ENCODE measurements at places on chromosomes 16 and 17.

DNA sequence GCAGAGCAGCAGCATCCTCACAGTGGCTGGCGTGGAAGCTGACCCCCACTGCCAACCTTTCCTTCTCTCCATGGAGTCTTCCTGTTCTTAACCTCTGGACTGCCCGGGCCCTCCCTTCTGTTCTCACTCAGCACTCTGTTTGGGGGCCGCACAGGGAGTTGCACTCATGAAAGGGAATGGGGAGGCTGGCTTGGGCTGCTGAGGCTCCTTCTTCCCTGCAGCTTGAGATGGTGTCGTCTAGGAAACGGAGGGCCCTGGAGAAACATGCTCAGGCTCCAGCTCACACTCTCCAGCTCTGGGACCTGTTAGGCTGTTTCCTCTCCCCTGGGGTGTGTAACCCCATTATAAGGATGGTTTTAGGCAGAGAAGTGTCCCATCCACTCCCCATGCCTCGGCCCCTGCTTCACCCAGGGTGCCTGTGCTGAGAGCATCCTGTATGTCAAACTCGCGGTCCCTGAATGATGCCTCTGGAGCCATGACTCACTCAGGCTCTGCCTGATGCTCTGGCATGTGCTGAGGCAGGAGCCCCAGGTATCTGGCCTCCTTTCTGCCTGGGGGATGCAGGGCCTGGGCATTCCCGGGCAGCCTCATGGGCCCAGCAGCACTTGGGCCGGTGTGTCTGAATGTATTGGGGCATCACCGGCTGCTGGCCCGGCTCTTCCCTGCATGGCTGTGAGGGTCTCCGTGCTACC is 18.9 kb downstream of the TMEM94 start:
- DNase-seq: no peak

DNA sequence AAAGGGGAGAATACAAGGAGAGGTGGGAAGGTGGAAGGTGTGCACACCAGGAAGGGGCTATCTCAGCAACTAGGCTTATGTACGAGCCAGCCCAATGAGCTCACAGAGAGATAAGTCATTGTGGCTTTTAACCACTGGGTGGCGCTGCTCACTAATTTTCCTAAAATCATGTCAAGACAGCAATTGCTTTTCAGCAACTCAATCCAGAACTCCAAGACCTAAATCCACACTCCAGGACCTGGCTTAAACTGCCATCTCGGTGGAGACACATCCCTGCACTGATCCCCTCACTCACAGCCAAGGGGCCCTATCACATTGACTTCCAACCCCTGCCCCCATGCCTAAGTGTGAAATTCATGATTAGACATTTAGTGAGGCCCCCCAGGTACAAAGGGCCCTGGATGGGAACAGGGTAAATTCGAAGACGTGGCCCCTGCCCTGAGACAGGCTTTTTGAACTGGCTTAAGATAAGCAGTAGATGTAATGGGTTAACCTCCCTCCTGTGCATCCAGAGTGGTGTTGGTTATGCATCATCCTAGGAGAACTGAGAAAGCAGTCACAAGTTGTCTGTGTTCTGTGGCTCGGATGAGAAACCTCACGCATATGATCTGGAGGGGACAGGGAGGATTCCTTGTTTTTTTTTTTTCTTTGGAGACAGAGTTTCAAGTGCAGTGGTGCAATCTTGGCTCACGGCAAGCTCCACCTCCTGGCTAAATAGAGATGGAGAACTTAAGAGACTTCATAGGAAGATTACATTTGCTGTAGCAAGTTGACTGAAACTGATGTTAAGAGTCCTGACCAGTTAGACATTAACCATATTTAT is 11.5 kb downstream of the CCL16 start:
- DNase-seq: peak; percentile 28

- no peak for DNase-seq
Measured at GRCh38 chr16:66023481-66023880, 343.0 kb upstream of the CDH5 start.

- DNase-seq: no peak
Measured at GRCh38 chr17:8703001-8703400, 41.6 kb downstream of the CCDC42 start.

- DNase-seq: no peak
Measured at GRCh38 chr16:4372578-4373355, 1.1 kb downstream of the VASN start.

DNA sequence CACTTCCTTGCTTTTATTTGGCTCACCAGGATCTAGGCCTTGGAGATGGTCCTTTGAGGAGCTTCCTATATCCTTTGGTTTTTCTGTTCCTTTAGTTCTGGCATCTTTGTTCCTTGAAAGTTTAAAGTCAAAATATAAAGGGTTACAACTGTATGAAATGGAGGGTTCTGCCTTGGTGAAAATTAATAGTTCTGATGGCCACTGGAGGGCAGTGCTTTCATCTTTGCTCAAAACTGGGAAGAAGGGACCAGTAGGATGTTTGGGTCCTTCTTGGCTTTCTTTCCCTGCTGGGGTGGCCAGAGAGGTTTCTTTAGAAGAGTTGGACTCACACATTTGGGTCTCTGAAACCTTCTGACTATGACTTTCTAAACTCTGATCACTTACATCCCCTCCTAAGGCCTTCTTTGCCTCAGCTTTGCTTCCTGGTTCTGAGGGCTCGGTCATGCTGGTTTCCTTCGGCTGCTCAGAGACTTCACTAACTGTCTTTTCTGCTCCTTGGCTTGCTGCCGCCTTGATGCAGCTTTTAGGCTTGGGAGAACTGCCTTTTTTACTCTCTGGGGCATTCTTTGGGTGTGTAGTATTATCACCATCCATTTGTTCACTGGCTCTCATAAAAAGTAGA is 10.9 kb upstream of the ITGA2B start:
- DNase-seq: no peak

DNA sequence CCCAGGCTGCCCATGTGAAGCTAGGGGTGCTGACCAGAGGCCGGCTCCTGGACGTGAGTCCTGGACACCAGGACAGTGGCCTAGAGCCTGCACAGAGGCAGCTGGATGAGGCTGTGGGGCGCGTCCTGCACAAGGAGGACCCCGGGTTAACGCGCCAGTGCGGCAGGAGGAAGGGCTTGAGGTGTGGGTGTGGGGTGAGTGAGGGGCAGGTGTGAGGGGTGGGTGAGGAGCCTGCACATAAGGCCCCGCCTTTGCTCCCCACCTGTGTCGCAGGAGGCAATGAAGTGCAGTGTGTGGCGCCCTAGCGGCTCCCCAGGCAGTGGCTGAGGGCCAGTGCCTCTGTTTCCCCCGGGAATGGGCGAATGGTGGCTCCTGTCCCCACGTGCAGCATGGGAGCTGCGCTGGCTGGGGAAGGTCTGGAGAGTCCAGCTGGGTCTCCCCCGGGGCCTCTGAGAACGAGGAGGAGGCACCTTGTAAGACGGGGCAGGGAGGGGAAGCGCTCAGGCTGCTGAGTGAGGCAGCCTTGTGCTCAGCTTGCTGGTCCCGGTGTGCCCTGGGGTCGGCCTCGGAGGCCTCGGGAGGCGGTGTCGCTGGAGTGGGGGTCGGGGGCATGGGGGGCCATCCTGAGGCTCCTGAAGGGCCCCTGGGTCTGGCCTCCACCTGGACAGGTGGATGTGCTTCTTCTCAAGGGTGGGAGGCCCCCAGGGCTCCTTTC is 3.2 kb downstream of the CD7 start:
- no peak for DNase-seq

DNA sequence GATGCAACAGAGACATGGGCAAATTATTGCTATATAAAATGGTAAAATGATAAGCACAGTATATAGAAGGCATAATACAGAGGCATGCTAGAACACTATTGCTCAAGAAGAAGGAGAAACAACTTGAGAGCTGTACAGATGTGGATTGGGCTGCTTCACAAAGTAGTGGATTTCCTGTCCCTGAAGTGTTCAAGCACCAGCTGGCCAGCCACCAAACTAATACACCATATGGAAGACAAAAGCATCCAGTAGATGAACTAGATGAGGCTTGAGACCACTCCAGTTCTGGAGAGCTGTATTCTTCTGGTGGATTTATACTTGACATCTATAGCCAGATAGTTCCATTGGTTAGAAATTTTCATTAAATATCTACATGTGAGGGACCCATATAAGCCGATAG is 134.1 kb upstream of the GNAO1 start:
- DNase-seq: no peak

DNA sequence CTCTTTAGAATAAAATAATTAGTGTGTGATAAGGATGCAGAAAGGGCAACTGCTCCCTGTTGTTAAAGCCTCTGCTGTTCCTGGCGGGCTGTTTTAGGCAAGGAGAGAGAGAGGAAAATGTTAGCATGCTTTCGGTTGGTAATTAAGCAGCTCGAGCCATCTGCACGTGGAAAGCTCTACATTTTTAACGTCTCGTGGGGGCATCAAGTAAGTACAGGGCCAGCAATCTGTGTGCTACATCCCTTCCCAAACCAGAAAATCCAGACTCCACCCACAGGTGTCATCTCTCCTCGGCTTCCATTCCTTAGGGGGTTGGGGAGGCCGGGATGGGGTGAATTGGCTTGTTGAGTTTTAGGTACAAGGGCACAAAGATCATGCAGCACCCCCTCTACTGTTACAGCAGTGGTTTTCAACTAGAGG is 62.4 kb upstream of the MARCHF10 start:
- no peak for DNase-seq
